ENCODE measurements at places on chromosomes 3 and 15. TPM values are rescaled to one million over a fixed set of nuclear protein-coding genes. Genes with fewer than 3 reads are reported as not detected.

GRCh38 chr3:13007251-13007941 is 65.8 kb downstream of the IQSEC1 start:
- H3K4me1 ChIP-seq = peaks cover 92% of the 10 kb centered on the region
- no peaks in the 10 kb centered on the region for H3K27me3 ChIP-seq
- H3K36me3 ChIP-seq = peaks cover 47% of the 10 kb centered on the region

Gene DNAJC19
- total RNA-seq = 45.7 TPM

GRCh38 chr3:66425032-66425431 is 75.8 kb downstream of the LRIG1 start:
- H3K36me3 ChIP-seq = peaks cover 40% of the 10 kb centered on the region
- no peak overlapping the region for H3K4me3 ChIP-seq
- no peak for DNase-seq
- peaks cover 4% of the 10 kb centered on the region for H3K4me1 ChIP-seq
- no peak overlapping the region for H3K27ac ChIP-seq

Gene TERC
- 4.6 TPM for total RNA-seq

- no peaks in the 10 kb centered on the region for H3K4me1 ChIP-seq
- no peak overlapping the region for H3K4me3 ChIP-seq
- peaks cover 4% of the 10 kb centered on the region for H3K27me3 ChIP-seq
- DNase-seq = no peak
These were observed 96.1 kb downstream of the FMN1 start for GRCh38 chr15:33098094-33099058.

DNA sequence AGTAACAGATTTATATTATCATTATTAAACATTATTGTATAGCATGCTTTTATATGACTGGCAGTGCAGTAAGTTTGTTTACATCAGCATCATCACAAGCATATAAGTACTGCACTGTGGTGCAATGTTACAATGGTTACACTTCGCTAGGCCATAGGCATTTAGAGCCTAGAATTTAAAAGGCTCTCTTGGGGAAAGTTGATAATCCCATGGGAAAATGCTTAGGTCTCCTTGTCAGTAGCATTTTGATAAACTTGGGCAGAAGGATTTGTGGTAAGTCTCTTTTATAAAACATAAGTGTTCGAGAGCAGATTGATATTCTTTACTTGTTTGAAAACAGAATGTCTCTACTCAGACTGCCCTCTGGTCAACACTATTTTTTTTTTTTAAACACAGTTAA is 7.5 kb downstream of the DTWD1 start:
- H3K27ac ChIP-seq = no peak overlapping the region
- H3K27me3 ChIP-seq = no peaks in the 10 kb centered on the region
- DNase-seq = no peak
- no peak overlapping the region for H3K4me3 ChIP-seq

GRCh38 chr3:44468572-44469520 is 8.6 kb downstream of the ZNF445 start:
- no peak overlapping the region for H3K27ac ChIP-seq
- H3K36me3 ChIP-seq = peaks cover 51% of the 10 kb centered on the region
- H3K4me3 ChIP-seq = no peak overlapping the region

- H3K36me3 ChIP-seq = peaks cover 3% of the 10 kb centered on the region
- DNase-seq = no peak
- H3K4me3 ChIP-seq = no peak overlapping the region
- H3K27me3 ChIP-seq = no peaks in the 10 kb centered on the region
- no peak overlapping the region for H3K27ac ChIP-seq
- H3K4me1 ChIP-seq = peaks cover 11% of the 10 kb centered on the region
These were observed 145.7 kb upstream of the CBLB start for GRCh38 chr3:106014518-106014917.

GRCh38 chr3:61936344-61936937 is 375.1 kb downstream of the PTPRG start:
- no peaks in the 10 kb centered on the region for H3K36me3 ChIP-seq
- H3K27me3 ChIP-seq = peaks cover 5% of the 10 kb centered on the region
- DNase-seq = peak; percentile 38
- no peak overlapping the region for H3K27ac ChIP-seq
- H3K4me3 ChIP-seq = no peak overlapping the region

DNA sequence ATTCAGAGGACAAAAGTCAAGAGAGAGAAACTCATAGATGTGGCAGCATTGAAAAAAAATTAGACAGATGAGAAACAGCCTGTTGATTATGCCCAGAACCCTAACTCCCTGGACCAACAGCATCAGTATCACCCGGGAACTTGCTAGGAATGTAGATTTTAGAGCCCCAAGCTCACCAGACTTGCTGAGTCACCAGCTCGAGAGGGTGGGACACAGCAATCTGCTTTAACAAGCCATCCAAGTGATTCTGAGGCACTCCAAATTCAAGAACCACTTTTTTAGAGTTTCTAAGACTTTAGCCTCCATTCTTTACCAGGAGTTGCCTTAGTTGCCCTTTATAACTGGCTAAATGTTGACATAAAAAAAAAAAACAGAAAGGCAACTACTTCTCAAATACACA is 70.9 kb downstream of the CGGBP1 start:
- no peak for DNase-seq
- H3K4me3 ChIP-seq = no peak overlapping the region
- no peak overlapping the region for H3K27ac ChIP-seq

Gene SEMA3G
- total RNA-seq = not detected

GRCh38 chr15:40694688-40695468 is at the start of gene RAD51:
TSS of gene RAD51 (plus strand) at chr15:40695174. CDS start at chr15:40698759, 3,585 bp downstream.
- no peaks in the 10 kb centered on the region for H3K27me3 ChIP-seq
- H3K36me3 ChIP-seq = peaks cover 37% of the 10 kb centered on the region
- H3K27ac ChIP-seq = peak within 1 kb of the TSS; percentile 96
- peaks cover 40% of the 10 kb centered on the region for H3K4me1 ChIP-seq
- H3K4me3 ChIP-seq = peak within 1 kb of the TSS; percentile 97
- DNase-seq = peak; percentile 95

DNA sequence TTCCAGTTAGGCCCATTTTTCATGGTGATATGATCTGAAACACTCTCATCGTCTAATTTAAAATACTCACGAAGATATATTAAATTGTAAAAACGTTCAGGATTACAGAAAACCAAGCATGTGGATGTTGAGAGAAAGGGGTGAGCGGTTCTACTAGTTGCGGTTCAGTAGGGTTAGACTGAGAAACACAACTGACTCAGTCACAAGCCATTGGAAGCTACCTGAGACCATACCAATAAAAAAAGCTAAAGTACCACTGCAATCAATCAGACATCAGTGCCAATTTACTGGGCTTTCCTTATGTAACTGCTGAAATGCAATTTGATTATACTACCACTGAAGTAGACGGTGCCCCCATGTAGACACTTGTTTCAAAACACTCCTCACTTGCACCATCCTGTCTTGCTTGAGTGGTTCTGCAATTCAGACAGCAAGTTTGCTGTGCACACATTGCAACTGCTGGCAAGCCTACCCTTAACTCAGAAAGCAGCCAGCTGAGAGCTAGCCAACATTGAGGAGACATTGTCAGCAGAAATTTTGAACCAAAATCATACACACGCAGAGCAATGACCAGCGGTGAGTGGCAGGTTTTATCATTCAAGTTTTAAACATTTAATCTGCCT is 368.7 kb upstream of the ARHGEF26 start:
- H3K27me3 ChIP-seq = no peaks in the 10 kb centered on the region
- no peaks in the 10 kb centered on the region for H3K4me1 ChIP-seq
- no peak for DNase-seq
- H3K4me3 ChIP-seq = no peak overlapping the region
- no peak overlapping the region for H3K27ac ChIP-seq
- no peaks in the 10 kb centered on the region for H3K36me3 ChIP-seq

DNA sequence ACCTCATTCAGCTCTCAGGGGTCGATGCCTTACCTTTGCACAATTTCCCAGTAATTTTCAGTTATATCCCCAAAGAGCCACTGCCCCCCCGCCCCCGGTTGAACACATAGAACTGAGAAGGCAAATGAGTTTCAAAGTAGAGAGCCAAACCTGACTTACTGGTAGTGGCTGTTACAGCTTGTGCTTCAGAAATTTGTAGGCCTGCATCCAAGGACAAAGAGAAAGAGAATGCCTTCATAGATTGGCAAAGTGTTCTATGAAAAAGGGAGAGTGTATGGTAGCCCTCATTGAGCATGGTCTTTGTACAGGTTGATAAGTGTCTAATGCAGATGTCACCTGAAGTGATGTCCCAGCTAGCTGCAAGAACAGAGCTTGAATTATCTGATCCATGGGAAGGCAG is 13.9 kb downstream of the SEMA6D start:
- no peaks in the 10 kb centered on the region for H3K36me3 ChIP-seq
- no peak overlapping the region for H3K4me3 ChIP-seq
- H3K4me1 ChIP-seq = no peaks in the 10 kb centered on the region

DNA sequence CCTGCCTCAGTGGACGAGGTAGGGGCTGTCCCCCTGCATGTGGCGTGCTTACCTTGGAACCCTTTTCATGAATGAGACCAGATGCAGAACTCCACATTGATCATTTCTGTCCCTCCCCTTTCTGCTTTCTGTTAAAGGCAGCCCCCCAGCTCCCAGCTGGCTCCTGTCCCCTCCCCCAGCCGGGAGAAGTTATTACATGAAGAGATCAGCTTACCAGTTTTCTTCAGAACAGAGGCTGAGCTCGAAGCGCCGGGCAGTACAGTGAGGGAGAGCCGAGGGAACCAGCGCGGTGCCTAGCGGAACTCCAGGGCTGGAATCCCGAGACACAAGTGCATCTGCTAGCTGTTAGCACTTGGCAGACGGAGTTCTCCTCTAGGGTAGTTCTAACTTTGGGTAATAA is 263.3 kb upstream of the NR2E3 start:
- H3K4me3 ChIP-seq = no peak overlapping the region
- no peaks in the 10 kb centered on the region for H3K36me3 ChIP-seq
- peaks cover 5% of the 10 kb centered on the region for H3K27me3 ChIP-seq

DNA sequence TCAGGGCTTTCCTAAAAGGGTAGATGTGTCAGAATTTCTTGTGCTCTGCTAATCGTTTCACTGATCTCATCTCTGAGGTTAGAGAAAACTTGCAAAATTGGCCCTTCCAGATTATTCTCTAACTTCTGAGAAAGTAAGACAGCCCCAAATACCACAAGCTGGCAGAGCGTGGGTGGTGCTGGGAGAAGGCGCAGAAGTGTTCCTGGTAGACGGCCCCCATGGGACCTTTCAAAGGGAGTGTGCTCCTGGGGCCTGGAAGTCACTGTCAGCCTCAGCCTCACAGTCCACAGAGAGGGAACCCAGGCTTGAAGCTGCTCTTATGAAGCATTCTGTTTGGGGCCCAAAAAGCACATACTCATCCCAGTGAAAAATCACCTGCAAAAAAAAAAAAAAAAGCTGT is 86.5 kb upstream of the PFN2 start:
- no peaks in the 10 kb centered on the region for H3K4me1 ChIP-seq
- H3K27ac ChIP-seq = no peak overlapping the region
- H3K27me3 ChIP-seq = peaks cover 4% of the 10 kb centered on the region
- DNase-seq = no peak
- H3K4me3 ChIP-seq = no peak overlapping the region
- H3K36me3 ChIP-seq = no peaks in the 10 kb centered on the region

Gene CACNA2D2
- 0.62 TPM for total RNA-seq

DNA sequence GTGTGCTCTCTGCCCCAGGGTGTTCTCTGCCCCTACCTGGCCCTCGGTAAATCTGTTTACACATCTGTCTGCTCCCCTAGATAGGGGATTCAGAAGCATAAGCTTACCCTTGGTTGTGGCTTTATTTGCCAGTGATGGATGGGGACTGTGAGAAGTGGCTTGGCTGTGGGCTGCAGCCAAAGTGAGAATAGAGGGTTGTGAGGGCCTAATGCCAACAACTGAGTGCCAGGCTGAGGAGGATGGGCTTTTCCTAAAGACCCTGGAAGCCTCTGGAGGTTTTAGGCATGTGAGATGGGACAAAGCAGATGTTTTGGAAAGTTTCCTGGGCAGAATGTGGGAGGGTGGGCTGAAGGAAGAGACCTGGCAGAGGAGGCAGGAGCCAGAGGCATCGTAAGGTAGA is 15.4 kb upstream of the APEH start:
- H3K27ac ChIP-seq = no peak overlapping the region
- no peak for DNase-seq
- H3K27me3 ChIP-seq = no peaks in the 10 kb centered on the region
- H3K36me3 ChIP-seq = no peaks in the 10 kb centered on the region
- no peak overlapping the region for H3K4me3 ChIP-seq
- H3K4me1 ChIP-seq = no peaks in the 10 kb centered on the region

Gene PRR20G
- total RNA-seq = not detected

- H3K36me3 ChIP-seq = peaks cover 1% of the 10 kb centered on the region
- no peak overlapping the region for H3K27ac ChIP-seq
- peaks cover 14% of the 10 kb centered on the region for H3K4me1 ChIP-seq
- DNase-seq = no peak
- no peaks in the 10 kb centered on the region for H3K27me3 ChIP-seq
These were observed 148.6 kb downstream of the CD47 start for GRCh38 chr3:107942244-107942643.

- no peak overlapping the region for H3K27ac ChIP-seq
- H3K4me1 ChIP-seq = no peaks in the 10 kb centered on the region
- no peak overlapping the region for H3K4me3 ChIP-seq
- DNase-seq = no peak
These were observed 175.8 kb downstream of the VGLL4 start for GRCh38 chr3:11467875-11468274.

DNA sequence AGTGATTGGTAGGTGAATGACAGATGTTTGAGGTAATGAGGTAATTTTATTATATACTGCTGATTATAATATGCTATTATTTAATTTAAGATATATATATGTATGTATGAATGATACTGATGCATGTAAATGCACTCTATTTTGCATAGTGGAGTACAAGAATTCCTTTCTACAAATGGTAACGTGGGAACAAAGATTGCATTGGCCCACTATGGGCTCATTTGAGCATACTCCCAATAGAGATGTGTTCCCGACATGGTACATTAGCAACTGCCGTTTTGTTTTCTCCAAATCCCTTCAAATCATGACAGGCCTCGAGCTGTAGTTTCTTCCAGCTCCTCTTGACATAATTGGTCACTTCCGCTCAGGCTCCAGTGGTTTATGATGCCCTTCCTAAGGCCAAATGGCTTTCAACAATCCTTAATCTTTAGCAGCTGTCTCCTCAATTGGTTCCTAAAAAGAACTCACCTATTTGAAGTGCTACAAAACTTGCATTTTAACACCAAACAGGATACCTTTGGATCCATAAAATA is 266.1 kb downstream of the ADAMTSL3 start:
- H3K4me3 ChIP-seq = no peak overlapping the region
- no peaks in the 10 kb centered on the region for H3K36me3 ChIP-seq
- peaks cover 12% of the 10 kb centered on the region for H3K4me1 ChIP-seq
- H3K27ac ChIP-seq = no peak overlapping the region

Measured in activated CD4-positive, alpha-beta T cell treated with anti-CD3 and anti-CD28 coated beads, Interleukin-2, amount 10 ng/mL, durations not matched to agents 7 days and 5 days (primary cell).